CD8-positive, alpha-beta memory T cell (primary cell): ENCODE measurements at places on chromosomes 12 and 14. TPM values are rescaled to one million over a fixed set of nuclear protein-coding genes. Genes with fewer than 3 reads are reported as not detected.

- H3K27ac ChIP-seq, result no peak overlapping the region
- no peaks in the 10 kb centered on the region for H3K27me3 ChIP-seq
- H3K36me3 ChIP-seq, result no peaks in the 10 kb centered on the region
- H3K4me1 ChIP-seq, result no peaks in the 10 kb centered on the region
- H3K4me3 ChIP-seq, result no peak overlapping the region
Observed at GRCh38 chr14:44798386-44799242, 163.1 kb downstream of the KLHL28 start.

DNA sequence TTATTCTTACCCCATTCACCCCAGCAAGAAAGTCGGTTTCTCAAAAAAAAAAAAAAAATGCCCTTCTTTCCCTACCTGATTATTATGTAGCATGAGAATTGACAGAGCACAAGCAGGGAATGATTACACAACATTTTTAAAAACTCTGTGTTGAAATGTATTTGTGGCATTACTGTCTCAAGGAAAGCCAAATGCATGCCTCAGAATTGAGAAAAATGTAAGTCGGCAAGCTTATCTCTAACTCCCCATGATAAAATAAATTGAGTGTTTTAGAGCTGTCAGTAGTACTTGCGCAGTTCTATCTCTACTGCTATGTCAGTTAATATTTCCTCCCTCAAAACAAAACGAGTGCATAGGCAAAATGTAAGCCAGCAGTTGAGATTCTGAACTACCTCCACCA, 25.7 kb downstream of the ANO4 start:
- DNase-seq, result no peak
- no peaks in the 10 kb centered on the region for H3K4me1 ChIP-seq

GRCh38 chr12:99039367-99040120, 394.5 kb downstream of the APAF1 start:
- no peaks in the 10 kb centered on the region for H3K4me1 ChIP-seq
- H3K36me3 ChIP-seq, result no peaks in the 10 kb centered on the region
- no peak overlapping the region for H3K4me3 ChIP-seq
- no peaks in the 10 kb centered on the region for H3K27me3 ChIP-seq
- DNase-seq, result no peak

- no peak for DNase-seq
- no peaks in the 10 kb centered on the region for H3K4me1 ChIP-seq
- H3K27me3 ChIP-seq, result no peaks in the 10 kb centered on the region
- no peak overlapping the region for H3K27ac ChIP-seq
- H3K36me3 ChIP-seq, result no peaks in the 10 kb centered on the region
- no peak overlapping the region for H3K4me3 ChIP-seq
Observed at GRCh38 chr14:38257507-38257906, 1.6 kb upstream of the CLEC14A start.

DNA sequence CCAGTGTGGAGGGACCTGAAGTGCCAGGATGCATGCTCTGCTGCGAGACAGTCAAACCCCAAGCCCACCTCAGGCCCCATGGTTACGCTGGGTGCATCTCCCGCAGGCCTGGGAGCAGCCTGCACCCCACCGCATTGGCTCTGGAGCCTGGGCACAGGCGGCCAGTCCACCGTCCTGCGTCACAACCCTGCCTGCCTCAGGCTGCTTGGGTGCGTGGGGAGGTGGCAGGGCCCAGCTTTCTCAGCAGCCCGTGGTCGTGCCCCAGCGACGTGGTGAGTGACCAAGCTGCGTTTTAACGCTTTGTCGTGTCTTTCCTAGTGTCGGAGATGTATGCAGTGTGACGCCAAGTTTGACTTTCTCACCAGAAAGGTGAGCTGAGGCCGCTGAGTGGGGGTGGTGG, 10.9 kb downstream of the ZFYVE21 start:
- no peak for DNase-seq
- no peaks in the 10 kb centered on the region for H3K4me1 ChIP-seq
- no peaks in the 10 kb centered on the region for H3K27me3 ChIP-seq

- no peaks in the 10 kb centered on the region for H3K4me1 ChIP-seq
- no peaks in the 10 kb centered on the region for H3K36me3 ChIP-seq
- H3K27me3 ChIP-seq, result no peaks in the 10 kb centered on the region
- H3K4me3 ChIP-seq, result no peak overlapping the region
- no peak for DNase-seq
- H3K27ac ChIP-seq, result no peak overlapping the region
Observed at GRCh38 chr12:88993651-88994050, 358.6 kb downstream of the DUSP6 start.

SMIM41 gene
- total RNA-seq, result not detected

GRCh38 chr14:104361101-104361591, 218.4 kb upstream of the C14orf180 start:
- H3K27ac ChIP-seq, result no peak overlapping the region
- no peaks in the 10 kb centered on the region for H3K27me3 ChIP-seq
- H3K4me1 ChIP-seq, result no peaks in the 10 kb centered on the region
- H3K36me3 ChIP-seq, result no peaks in the 10 kb centered on the region
- DNase-seq, result no peak

DNA sequence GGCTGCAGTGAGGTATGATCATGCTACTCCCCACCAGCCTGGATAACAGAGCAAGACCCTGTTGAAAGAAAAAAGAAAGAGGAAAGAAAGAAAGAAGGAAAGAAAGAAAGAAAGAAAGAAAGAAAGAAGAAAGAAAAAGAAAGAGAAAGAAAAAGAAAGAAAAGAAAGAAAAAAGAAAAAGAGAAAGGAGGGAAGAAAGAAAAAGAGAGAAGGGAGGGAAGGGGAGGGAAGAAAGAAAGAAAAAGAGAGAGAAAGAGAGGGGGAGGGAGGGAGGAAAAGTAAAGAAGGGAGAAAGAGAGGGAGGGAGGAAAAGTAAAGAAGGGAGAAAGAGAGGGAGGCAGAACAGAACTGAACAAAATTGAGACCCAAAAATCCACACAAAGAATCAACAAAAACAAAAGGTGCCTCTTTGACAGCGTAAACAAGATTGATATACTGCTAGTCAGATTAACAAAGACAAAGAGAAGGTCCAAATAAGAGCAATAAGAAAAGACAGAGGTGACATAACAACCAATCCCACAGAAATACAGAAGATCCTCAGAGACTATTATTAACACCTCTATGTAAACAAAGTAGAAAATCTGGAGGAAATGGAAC, 293.9 kb upstream of the AMIGO2 start:
- no peak overlapping the region for H3K27ac ChIP-seq
- H3K4me1 ChIP-seq, result peaks cover 8% of the 10 kb centered on the region
- DNase-seq, result no peak
- no peaks in the 10 kb centered on the region for H3K36me3 ChIP-seq

- no peaks in the 10 kb centered on the region for H3K4me1 ChIP-seq
- DNase-seq, result no peak
- H3K36me3 ChIP-seq, result no peaks in the 10 kb centered on the region
- H3K27ac ChIP-seq, result no peak overlapping the region
- H3K4me3 ChIP-seq, result no peak overlapping the region
- no peaks in the 10 kb centered on the region for H3K27me3 ChIP-seq
Observed at GRCh38 chr12:26233631-26234030, 38.3 kb downstream of the SSPN start.

DNA sequence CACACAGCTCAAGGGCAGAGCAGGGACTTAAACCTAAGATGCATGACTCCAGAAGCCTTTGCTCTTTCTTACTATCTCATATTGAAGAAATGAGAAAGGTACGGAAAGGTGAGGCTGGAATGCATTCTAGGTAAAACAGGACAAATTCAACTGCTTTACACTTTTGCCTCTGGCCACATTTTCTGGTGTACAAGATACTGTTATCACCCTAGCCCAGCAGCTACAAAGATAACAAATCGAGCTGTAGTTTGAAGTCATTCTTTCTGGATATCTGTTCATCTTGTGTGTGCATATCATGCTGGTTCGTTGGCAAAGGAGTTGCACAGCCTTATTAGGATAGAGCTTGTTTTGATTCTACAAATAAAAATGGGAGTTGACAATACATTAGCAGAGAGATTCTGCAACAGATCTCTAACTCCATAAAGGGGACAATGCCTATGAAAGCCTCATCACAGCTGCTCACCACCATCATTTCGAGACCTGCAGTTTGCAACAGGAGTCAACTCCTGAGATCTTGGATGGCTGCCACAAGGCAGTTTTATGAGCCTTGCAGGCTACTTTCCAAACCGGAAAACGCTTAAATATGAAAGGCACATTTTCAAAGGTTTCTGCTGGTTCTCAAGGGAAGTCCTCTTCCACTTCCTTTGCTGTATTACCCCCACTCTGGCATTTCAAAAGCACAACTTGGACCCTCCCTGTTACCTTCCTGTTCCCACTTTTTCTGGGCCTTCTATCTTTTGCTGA, 64.9 kb downstream of the STXBP6 start:
- no peak overlapping the region for H3K27ac ChIP-seq
- H3K36me3 ChIP-seq, result no peaks in the 10 kb centered on the region
- no peaks in the 10 kb centered on the region for H3K4me1 ChIP-seq

GRCh38 chr14:99605299-99605961, 1.4 kb upstream of the CCDC85C start:
- H3K27ac ChIP-seq, result peak overlapping the region; percentile 74
- DNase-seq, result peak; percentile 79
- H3K4me3 ChIP-seq, result peak overlapping the region; percentile 66
- no peaks in the 10 kb centered on the region for H3K27me3 ChIP-seq
- peaks cover 31% of the 10 kb centered on the region for H3K4me1 ChIP-seq
- no peaks in the 10 kb centered on the region for H3K36me3 ChIP-seq

PDE3A gene
- total RNA-seq, result not detected

RNU4-1 gene
- 678 TPM for total RNA-seq
